Natural killer cell treated with Interleukin-12 subunit alpha and Interleukin-12 subunit beta and Interleukin-15 and Interleukin-18, amount 100 ng/mL, for 72 hours (primary cell): ENCODE measurements at places on chromosomes 3 and 15.

DNA sequence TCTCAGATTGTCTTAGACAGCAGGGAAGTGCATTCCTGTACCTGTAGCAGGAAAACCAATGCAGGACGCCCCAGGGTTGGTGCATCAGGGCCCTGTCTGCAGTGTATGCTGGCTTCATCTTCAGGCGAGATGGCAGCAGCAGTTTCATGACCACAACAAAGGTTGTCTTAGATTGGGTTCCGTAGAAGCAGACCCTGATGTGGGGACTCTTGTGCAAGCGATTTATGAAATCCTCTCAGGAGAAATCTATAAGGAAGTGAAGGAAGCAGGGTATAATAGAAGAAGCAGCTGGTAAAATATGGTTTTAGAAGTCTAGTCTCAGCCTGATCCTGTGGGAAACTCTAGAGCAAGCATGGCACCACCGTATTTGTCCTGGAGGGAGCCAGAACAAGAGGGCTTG is 25.0 kb downstream of the DNAH1 start:
- peaks cover 4% of the 10 kb centered on the region for H3K36me3 ChIP-seq
- DNase-seq: no peak
- H3K27me3 ChIP-seq: no peaks in the 10 kb centered on the region
- H3K4me3 ChIP-seq: no peak overlapping the region
- peaks cover 13% of the 10 kb centered on the region for H3K4me1 ChIP-seq

DNA sequence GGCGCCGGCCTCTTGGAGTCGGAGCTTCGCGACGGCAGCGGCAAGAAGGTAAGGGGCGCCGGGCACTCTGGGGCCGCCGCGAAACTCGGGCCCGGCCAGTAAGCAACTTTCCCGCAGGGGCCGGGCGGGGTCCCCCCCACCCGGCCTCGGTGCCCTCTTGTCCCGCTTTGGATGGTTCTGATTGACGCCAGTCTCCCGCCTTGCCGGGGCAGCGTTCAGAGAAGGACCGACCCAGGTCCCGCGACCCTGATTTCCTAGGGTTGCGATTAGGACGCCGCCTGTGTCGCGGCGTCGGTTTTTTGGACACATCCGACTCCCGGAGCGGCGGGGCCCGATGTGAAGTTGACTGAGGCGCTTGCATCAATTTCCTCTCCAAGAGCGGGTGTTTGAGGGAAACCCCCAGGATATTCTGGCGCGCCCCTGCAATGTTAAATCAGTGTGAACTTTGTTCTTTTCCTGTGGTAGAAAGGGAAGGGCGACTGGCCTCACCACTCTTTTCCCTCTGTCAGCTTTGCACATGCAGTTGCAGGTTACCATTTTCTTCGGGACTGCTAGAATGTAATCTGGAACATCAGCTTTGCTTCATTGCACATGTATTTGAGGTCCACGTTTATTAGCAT is 755 bp downstream of the PDE8A start:
- peak overlapping the region; percentile 91 for H3K27ac ChIP-seq
- H3K4me3 ChIP-seq: peak overlapping the region; percentile 86
- peaks cover 34% of the 10 kb centered on the region for H3K4me1 ChIP-seq

GRCh38 chr3:125300416-125300815 is 74.7 kb downstream of the ZNF148 start:
- peaks cover 24% of the 10 kb centered on the region for H3K4me1 ChIP-seq

GRCh38 chr15:81176291-81176893 is 20.3 kb upstream of the IL16 start:
- H3K4me3 ChIP-seq: no peak overlapping the region
- no peak overlapping the region for H3K27ac ChIP-seq
- H3K27me3 ChIP-seq: peaks cover 22% of the 10 kb centered on the region
- H3K36me3 ChIP-seq: no peaks in the 10 kb centered on the region
- no peaks in the 10 kb centered on the region for H3K4me1 ChIP-seq

GRCh38 chr15:56538901-56539545 is 74.1 kb upstream of the MNS1 start:
- no peak overlapping the region for H3K4me3 ChIP-seq
- DNase-seq: no peak
- H3K4me1 ChIP-seq: peaks cover 16% of the 10 kb centered on the region
- no peak overlapping the region for H3K27ac ChIP-seq

- H3K27ac ChIP-seq: no peak within 1 kb of the TSS
- H3K4me3 ChIP-seq: peak within 1 kb of the TSS; percentile 42
- DNase-seq: no peak
- H3K27me3 ChIP-seq: peaks cover 20% of the 10 kb centered on the region
Measured at GRCh38 chr3:35639254-35640186, at the start of gene ARPP21. Gene ARPP21, plus strand, starts transcription at chr3:35639525. Its CDS starts 42,227 bp downstream, at chr3:35681752.

GRCh38 chr15:63044645-63045464 is 2.3 kb downstream of the TPM1 start:
- peaks cover 24% of the 10 kb centered on the region for H3K4me1 ChIP-seq
- no peak for DNase-seq
- H3K4me3 ChIP-seq: no peak overlapping the region

DNA sequence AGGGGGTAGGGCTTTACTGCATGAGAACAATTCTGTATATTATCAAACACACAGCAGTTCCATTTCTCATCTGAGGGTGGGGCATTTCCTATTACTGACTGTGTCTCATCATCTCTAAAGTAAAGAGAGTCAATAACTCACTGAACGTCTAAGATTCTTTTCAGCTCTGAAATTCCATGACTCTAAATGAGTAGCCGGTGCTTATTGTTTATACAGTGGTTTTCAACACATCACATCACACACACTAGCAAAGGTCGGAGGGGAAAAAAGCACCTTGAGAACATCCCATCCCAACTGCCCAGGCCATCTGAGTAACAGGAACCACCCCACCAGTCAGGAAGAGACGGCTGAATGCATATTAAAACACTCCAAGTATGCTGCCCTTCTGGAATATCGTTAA is 196.0 kb downstream of the SUCLG2 start:
- H3K27ac ChIP-seq: no peak overlapping the region
- no peaks in the 10 kb centered on the region for H3K27me3 ChIP-seq
- no peaks in the 10 kb centered on the region for H3K36me3 ChIP-seq
- DNase-seq: no peak
- no peak overlapping the region for H3K4me3 ChIP-seq

DNA sequence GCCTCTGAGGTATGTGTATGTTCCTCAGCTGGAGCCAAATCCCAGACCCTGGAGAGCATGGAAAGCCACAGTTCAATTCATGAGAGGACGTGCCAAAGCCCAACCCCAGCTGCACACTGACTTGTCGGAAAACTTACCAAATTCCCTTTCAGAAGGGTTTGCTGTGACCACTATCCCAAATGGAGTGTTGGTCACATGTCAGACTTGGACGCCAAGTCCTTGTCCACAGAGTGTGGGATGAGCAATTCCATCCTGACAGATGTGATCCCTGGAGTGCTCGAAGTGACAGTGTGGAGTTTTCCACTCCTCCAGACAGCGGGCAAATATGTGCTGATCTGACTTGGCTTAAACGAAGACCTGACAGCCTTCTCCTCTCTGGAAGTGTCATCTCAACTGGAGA is 71.2 kb downstream of the RORA start:
- H3K27me3 ChIP-seq: peaks cover 44% of the 10 kb centered on the region
- DNase-seq: no peak
- H3K4me1 ChIP-seq: no peaks in the 10 kb centered on the region
- H3K36me3 ChIP-seq: no peaks in the 10 kb centered on the region
- no peak overlapping the region for H3K27ac ChIP-seq

DNA sequence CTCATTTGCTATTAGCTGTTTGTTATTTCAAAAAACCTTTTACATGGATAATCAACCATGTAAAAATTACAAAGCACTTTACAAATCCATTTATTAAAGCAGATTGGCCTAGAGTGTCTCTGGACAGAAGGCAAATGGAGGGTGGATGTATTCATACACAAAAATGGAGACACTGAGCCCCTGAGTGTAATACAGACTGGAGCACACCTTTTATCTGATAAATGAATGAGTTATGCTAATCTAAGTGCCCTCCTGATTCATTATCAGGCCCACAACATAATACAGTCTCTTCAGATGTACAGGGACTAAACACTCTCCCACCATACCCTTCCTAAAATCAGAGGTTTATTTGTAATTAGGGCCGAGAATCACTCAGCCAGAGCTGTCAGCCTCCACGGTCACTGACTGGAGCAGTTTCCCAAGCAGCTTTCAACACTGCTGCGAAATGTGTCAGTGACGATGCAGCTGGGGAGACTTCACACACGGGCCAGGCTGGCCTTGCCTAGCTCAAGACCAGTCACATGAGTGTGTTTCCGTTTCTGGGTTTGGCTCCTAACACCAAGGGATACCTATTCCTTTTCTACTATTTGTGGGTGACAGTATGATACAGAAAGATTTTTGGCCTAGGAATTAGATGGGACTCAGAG is 271.8 kb downstream of the ZIC1 start:
- no peaks in the 10 kb centered on the region for H3K4me1 ChIP-seq
- DNase-seq: no peak
- no peak overlapping the region for H3K4me3 ChIP-seq
- no peak overlapping the region for H3K27ac ChIP-seq
- no peaks in the 10 kb centered on the region for H3K36me3 ChIP-seq

GRCh38 chr15:38672814-38673670 is 108.4 kb upstream of the RASGRP1 start:
- H3K36me3 ChIP-seq: peaks cover 7% of the 10 kb centered on the region
- H3K4me3 ChIP-seq: peak overlapping the region; percentile 65
- peaks cover 61% of the 10 kb centered on the region for H3K4me1 ChIP-seq
- no peaks in the 10 kb centered on the region for H3K27me3 ChIP-seq

GRCh38 chr3:52522651-52523251 is 10.9 kb downstream of the NT5DC2 start:
- no peak overlapping the region for H3K27ac ChIP-seq
- no peaks in the 10 kb centered on the region for H3K27me3 ChIP-seq
- H3K4me1 ChIP-seq: no peaks in the 10 kb centered on the region

GRCh38 chr3:59192473-59192872 is 142.6 kb upstream of the CFAP20DC start:
- peaks cover 17% of the 10 kb centered on the region for H3K27me3 ChIP-seq
- H3K4me3 ChIP-seq: no peak overlapping the region
- no peak for DNase-seq
- H3K27ac ChIP-seq: no peak overlapping the region
- no peaks in the 10 kb centered on the region for H3K36me3 ChIP-seq

DNA sequence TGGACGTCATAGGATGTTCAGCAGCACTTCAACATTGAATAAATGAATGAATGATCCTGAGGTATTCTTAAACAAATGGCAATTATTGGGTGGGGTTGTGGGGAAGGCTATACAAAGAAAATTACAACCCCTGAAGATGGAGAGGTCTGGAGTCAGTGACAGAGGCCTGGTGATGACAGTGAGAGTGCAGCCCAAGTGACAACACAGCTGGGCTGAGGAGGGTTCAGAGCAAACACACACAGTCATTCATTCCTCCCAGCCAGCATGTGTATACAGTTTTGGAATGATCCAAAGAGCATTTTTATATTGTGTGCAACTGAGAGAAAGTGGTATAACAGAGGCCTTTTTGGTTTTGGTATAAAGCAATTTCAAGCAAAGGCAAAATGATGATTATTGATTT is 148.1 kb downstream of the ANO10 start:
- no peak overlapping the region for H3K4me3 ChIP-seq
- DNase-seq: no peak
- H3K27ac ChIP-seq: no peak overlapping the region
- H3K27me3 ChIP-seq: no peaks in the 10 kb centered on the region
- H3K36me3 ChIP-seq: peaks cover 5% of the 10 kb centered on the region

GRCh38 chr3:172820492-172820891 is 70.0 kb downstream of the ECT2 start:
- no peaks in the 10 kb centered on the region for H3K27me3 ChIP-seq
- DNase-seq: no peak
- H3K4me1 ChIP-seq: no peaks in the 10 kb centered on the region
- no peak overlapping the region for H3K4me3 ChIP-seq
- no peak overlapping the region for H3K27ac ChIP-seq

GRCh38 chr3:101453961-101454360 is 59.1 kb downstream of the SENP7 start:
- no peak overlapping the region for H3K27ac ChIP-seq
- H3K4me1 ChIP-seq: peaks cover 30% of the 10 kb centered on the region
- no peaks in the 10 kb centered on the region for H3K27me3 ChIP-seq
- no peak overlapping the region for H3K4me3 ChIP-seq
- DNase-seq: no peak

DNA sequence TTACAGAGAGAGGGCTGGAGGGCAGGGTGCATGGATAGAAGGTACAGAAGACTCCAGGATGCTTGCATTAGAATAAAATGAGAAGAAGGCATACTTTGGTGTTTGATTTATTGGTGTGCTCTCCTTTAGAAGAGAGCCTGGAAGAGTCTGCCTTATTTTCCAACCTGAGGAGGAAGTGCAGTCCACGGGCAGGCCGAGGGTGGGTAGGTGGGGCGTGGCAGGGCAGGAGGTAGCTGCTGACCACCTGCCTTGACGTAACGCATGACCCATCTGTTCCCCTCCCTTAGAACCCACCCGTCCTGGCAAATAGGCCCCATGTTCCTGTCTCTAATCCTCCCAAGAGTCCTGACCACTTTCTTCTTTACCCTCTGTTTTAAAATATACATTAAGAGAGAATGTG is 222.3 kb upstream of the LYSMD4 start:
- no peak overlapping the region for H3K4me3 ChIP-seq
- peaks cover 27% of the 10 kb centered on the region for H3K27me3 ChIP-seq
- H3K4me1 ChIP-seq: no peaks in the 10 kb centered on the region

DNA sequence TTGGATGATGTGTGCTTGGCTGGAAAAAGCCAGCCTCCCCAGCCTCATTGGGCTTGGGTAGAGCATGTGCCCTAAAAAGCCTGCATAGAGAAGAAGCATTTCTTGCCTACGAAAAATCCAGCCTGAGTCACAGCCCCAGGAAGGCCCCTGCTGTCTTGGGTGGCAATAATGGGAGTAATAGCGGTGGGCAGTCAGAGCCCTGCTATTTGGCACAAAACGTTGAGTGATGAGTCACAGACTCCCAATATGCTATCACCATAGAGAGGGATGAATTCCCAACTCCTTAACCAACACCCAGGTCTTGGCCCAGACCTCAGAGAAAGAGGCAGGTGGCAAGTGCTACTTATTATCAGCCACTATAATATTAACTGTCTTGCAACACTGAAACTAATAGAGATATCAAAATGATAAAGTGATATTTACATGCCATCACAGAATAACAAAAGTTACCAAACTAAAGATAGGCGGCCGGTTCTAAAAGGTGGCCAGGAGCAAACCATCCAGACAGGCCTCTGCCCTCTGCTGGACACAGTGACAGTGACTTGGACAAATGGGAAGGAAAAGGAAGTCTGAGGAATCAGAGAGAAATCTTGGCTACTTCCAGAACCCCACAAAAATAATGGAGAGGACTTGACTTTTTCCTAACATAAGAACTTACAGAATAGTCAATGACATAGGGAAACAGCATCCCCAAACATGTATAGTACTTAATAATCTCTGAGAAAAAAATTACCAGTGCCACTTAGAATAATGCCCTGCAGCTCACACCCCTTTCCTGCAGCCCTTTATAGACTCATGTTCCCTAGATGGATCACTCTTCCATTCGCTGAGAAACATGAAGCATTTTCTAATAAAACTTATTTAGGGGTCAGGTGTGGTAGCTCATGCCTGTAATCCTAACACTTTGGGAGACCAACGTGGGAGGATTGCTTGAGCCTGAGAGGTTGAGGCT is 51.9 kb upstream of the MUC13 start:
- H3K27ac ChIP-seq: no peak overlapping the region
- H3K4me3 ChIP-seq: no peak overlapping the region
- H3K4me1 ChIP-seq: peaks cover 10% of the 10 kb centered on the region
- H3K36me3 ChIP-seq: peaks cover 12% of the 10 kb centered on the region

- DNase-seq: no peak
- H3K36me3 ChIP-seq: no peaks in the 10 kb centered on the region
- H3K27ac ChIP-seq: no peak overlapping the region
- no peak overlapping the region for H3K4me3 ChIP-seq
- peaks cover 11% of the 10 kb centered on the region for H3K27me3 ChIP-seq
Measured at GRCh38 chr3:23653647-23654525, 151.9 kb upstream of the UBE2E1 start.

- peak within 1 kb of the TSS; percentile 25 for H3K27ac ChIP-seq
- DNase-seq: no peak
- H3K27me3 ChIP-seq: peaks cover 11% of the 10 kb centered on the region
Measured at GRCh38 chr15:84816694-84817465, at the start of gene ALPK3. Gene ALPK3, plus strand, starts transcription at chr15:84817356. Its CDS starts 97 bp downstream, at chr15:84817453.
